ENCODE measurements at places on chromosomes 3 and 15.

- H3K27me3 ChIP-seq: no peaks in the 10 kb centered on the region
- H3K27ac ChIP-seq: peak within 1 kb of the TSS; percentile 68
- H3K4me3 ChIP-seq: peak within 1 kb of the TSS; percentile 74
- no peaks in the 10 kb centered on the region for H3K36me3 ChIP-seq
Measured at GRCh38 chr3:169769287-169770181, at the start of gene ACTRT3. ACTRT3 (minus strand) TSS chr3:169769561; CDS start chr3:169769520, 41 bp downstream.

DNA sequence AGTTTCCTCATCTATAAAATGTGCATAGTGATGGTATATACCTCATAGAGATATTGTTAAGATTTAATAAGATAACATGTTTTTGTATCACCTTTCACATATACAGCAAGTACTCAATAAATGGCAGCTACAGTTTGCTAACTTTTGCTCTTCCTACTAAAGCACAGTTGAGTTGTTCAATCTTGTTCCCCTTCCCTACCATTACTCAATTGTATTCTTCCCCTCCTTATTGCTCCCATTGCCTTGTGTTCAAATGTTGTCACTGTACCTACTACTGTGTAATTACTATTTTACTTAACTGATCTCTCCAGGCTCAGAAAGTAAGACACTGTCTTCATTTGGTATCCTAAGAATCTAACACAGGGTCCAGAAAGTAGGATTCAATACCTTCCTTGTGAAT is 5.5 kb downstream of the CD47 start:
- DNase-seq: no peak
- H3K4me1 ChIP-seq: peaks cover 20% of the 10 kb centered on the region
- no peak overlapping the region for H3K4me3 ChIP-seq
- peaks cover 13% of the 10 kb centered on the region for H3K36me3 ChIP-seq
- H3K27me3 ChIP-seq: no peaks in the 10 kb centered on the region
- H3K27ac ChIP-seq: no peak overlapping the region

DNA sequence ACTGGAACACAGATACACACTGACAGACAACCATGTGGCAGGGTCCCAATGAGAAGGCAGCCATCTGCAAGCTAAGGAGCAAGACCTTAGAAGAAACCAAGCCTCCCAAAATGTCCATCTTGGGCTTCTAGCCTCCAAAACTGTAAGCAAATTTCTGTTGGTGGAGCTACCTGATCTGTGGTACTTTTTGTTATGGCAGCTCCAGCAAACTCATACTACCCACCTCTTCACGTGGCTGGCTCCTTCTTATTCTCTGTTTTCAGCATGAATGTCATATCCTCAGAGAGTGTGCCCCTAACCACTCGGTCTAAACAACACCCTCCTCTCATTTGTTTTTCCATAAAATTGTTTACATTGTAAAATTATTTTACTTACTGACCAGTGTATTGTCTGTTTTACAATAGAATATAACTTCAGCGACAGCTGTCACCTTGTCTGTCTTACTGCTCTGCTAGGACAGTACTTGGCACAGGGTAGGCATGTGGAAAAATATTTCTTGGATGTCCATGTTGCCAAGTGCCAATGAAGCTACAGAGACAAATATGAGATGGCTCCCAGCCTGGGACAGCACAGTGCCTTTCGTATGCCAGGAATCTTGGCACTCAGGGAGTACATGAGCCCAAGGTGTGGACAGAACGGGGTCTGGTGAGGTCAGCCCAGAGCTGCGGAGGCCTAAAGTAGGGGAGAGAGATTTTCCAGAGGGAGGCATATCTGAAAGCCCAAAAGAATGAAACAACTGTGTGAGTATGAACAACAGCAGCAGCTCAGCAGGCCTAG is 17.4 kb upstream of the SLC25A36 start:
- no peaks in the 10 kb centered on the region for H3K27me3 ChIP-seq
- no peaks in the 10 kb centered on the region for H3K4me1 ChIP-seq
- H3K4me3 ChIP-seq: no peak overlapping the region
- no peak for DNase-seq

DNA sequence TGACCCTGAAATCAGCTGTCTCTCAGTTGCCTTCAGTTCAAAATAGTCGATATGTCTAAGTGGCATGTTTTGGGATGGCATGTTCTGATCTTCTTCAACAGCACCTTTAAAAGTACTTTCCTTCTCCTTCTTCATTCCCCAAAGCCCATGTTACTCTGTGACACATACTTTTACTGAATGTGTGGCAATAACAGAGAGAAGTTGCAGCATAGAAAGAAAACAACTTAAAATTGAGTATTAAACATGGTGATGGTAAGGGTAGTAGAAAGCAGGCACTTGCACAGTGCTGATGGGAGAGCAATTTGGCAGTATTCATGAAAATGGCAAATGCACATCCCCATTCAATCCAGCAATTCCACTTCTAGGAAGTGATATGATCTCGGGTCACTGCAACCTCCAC is 12.3 kb upstream of the ULK4 start:
- H3K4me1 ChIP-seq: no peaks in the 10 kb centered on the region
- no peaks in the 10 kb centered on the region for H3K27me3 ChIP-seq
- no peaks in the 10 kb centered on the region for H3K36me3 ChIP-seq
- DNase-seq: no peak
- H3K27ac ChIP-seq: no peak overlapping the region
- H3K4me3 ChIP-seq: no peak overlapping the region

All from T-cell (primary cell).